Stimulated activated CD4-positive, alpha-beta T cell treated with anti-CD3 and anti-CD28 coated beads, Interleukin-12 subunit alpha, Interleukin-12 subunit beta, amount 100 ng/mL, for 24 hours (primary cell): ENCODE measurements at places on chromosomes 3 and 15.
A peak's percentile ranks its signal among the peaks of the same experiment; 100 is the strongest.

- no peak for DNase-seq
These were observed 68.6 kb downstream of the ITGB5 start for GRCh38 chr3:124818398-124819091.

DNA sequence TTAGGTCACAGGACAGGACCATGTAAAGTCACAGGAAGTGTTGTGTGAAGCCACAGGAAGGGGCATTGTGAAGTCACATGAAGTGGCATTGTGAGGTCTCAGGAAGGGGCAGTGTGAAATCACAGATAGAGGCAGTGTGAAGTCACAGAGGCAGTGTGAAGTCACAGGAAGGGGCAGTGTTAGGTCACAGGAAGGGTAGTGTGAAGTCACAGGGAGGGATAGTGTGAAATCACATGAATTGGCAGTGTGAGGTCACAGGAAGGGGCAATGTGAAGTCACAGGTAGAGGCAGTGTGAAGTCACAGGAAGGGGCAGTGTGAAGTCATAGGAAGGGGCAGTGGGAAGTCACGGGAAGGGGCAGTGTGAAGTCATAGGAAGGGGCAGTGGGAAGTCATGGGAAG, 37.9 kb downstream of the GASK1A start:
- DNase-seq, result no peak

GRCh38 chr3:170149016-170149415, 32.5 kb downstream of the PHC3 start:
- no peak for DNase-seq

GRCh38 chr3:27252646-27253045, 116.5 kb downstream of the NEK10 start:
- DNase-seq, result no peak

DNA sequence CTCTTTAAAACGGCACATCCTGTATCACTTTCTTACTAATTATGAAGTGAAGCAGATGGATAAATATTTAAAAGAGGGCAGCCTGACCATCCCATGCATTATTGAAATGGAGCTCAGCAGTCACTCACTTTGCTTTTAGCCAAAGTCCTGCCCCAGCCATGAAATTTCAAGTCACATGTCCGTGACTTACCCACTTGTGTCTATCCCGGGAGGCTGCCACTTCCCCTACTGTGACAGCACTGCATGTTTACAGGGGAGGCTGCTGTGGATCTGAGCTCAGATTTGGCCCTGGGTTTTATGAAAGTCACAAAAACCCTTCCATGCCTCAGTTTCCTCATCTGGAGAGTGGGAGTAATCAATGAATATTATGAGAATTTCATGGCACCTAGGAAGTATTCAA, 17.9 kb upstream of the LRRK1 start:
- no peak for DNase-seq

GRCh38 chr3:62562596-62562995, 189.2 kb upstream of the FEZF2 start:
- DNase-seq, result no peak

DNA sequence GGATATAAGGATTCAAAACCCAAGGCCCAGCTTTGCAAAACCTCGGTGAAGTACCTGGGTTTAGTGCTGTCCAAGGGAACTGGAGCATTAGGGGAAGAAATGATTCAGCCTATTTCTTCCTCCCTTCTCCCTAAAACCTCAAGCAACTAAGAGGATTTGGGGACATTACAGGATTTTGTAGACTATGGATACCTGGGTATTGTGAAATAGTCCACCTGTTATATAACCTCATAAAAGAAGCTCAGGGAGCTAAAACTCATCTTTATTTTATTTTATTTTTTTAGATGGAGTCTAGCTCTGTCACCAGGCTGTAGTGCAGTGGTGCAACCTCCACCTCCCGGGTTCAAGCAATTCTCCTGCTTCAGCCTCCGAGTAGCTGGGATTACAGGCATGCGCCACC, 8.7 kb upstream of the SMCO1 start:
- DNase-seq, result no peak

- no peak for DNase-seq
These were observed 15.3 kb upstream of the BHLHE40 start for GRCh38 chr3:4963669-4964570.

GRCh38 chr15:80568876-80569605, 126.1 kb upstream of the ABHD17C start:
- DNase-seq, result no peak

DNA sequence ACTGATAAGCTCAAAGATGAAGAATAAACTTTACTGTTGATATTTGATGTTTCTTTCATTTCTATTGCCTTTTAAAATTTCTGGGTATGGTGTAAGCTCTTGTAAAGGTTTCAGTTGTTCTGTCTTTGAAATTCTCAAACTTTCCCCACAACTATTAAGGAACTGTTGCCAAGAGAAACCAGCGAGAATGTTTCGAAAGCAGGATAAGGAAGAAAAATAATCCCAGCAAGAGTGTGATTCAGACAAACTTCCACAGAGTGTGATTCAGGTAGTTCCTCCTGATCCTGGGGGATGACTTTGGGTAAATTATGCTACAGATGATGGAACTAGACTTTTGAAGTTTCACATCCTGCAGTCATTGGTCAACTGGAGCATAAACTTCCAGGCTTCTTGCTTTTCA, 632.0 kb downstream of the NSUN3 start:
- no peak for DNase-seq

GRCh38 chr3:123290107-123290930, 88.6 kb downstream of the SEC22A start:
- DNase-seq, result no peak

DNA sequence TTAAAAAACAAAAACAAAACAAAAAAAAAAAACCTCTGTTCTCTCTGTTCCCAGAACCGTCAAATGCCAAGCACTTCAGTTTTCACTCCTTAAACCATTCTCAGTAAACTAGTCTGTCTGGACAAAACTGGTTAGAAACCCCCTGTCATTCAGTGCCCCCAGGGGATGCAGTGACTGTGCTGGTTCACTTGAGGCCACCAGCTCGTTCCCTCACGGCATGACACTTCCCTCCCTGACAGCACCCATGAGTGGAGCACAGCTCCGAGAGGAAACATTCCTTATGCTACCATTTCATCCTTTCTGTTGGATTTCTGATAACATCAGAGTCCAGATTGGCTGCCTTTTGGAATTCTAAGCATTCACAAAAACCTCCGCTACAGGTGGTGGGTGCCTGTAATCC, 244.0 kb upstream of the TPM1 start:
- no peak for DNase-seq

DNA sequence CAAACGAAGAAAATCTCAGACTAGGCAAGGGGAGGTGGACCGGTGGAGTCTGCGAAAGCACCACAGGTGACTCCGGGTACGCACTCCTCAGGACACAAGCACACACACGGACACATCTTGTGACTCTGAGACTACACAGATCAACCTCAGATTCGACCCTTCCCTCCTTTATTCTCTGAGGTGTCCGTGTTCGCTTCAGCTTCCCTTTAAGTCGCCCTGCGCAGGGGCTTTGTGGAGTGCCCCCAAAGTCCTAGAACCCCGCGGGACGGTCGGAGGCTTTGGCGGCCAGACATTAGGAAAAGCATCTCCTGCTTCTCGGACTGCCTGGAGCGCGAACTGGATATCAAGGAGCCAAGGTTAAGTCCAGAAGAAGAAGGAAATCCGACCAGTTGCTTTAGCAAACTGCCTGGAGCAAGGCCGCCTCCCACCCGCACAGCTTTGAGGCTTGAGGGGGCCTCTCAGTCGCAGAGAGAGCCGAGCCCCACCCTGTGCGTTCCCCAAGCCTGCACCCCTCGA, 730 bp downstream of the DGKG start:
- no peak for DNase-seq

- no peak for DNase-seq
These were observed 1.2 kb downstream of the ROBO2 start for GRCh38 chr3:77040926-77041722.

- no peak for DNase-seq
These were observed 132.5 kb downstream of the SOX2 start for GRCh38 chr3:181844211-181844610.

- DNase-seq, result no peak
These were observed 86.0 kb upstream of the VGLL3 start for GRCh38 chr3:87076946-87077345.

GRCh38 chr3:151918253-151919029, 45.0 kb downstream of the SUCNR1 start:
- no peak for DNase-seq

GRCh38 chr3:138433892-138434275, 532 bp upstream of the ESYT3 start:
- no peak for DNase-seq

- no peak for DNase-seq
These were observed 52.6 kb downstream of the POMGNT2 start for GRCh38 chr3:43053291-43053690.

- peak; percentile 8 for DNase-seq
These were observed 41.8 kb downstream of the IFT122 start for GRCh38 chr3:129481766-129482332.

- no peak for DNase-seq
These were observed 26.4 kb downstream of the GNB5 start for GRCh38 chr15:52164631-52165265.

GRCh38 chr15:48940508-48940907, 23.2 kb downstream of the SHC4 start:
- no peak for DNase-seq

GRCh38 chr3:46378426-46378942, 7.7 kb downstream of the CCR5 start:
- peak; percentile 67 for DNase-seq

DNA sequence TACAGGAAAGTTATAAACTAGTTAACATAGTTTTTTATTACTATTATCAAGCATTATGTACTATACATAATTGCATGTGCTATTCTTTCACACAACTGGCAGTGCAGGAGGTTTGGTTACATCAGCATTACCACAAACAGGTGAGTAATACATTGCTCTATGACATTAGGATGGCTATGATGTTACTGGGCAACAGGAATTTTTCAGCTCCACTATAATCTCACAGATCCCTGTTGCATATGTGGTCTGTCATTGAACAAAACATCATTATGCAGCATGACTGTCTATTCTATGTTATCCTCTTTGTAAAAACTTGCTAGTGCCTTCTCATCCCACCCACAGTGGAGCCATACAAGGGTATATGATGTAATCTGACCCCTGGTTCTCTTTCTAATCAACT, 36.5 kb upstream of the PDZRN3 start:
- no peak for DNase-seq

GRCh38 chr3:129118745-129119144, 2.9 kb downstream of the RAB43 start:
- no peak for DNase-seq

DNA sequence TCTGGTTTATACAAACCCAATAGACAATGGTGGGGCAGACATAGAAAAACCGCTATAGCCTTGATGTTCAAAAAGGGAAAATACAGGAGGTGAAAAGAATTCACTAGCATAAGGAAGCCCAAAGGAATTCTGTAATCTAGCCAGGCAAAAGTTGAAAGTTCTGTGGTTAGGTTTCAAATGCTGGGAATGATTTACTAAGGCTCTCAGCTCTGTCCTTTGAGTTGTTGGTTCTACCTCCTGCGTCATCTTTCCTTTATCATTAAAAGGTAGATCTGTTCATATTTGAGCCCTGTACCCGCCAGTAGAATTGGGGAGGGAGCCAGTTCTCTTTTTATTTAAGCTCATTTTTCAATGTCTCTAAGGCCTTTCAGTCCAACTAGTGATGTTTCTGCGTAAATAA, 866.5 kb downstream of the IGSF11 start:
- no peak for DNase-seq

DNA sequence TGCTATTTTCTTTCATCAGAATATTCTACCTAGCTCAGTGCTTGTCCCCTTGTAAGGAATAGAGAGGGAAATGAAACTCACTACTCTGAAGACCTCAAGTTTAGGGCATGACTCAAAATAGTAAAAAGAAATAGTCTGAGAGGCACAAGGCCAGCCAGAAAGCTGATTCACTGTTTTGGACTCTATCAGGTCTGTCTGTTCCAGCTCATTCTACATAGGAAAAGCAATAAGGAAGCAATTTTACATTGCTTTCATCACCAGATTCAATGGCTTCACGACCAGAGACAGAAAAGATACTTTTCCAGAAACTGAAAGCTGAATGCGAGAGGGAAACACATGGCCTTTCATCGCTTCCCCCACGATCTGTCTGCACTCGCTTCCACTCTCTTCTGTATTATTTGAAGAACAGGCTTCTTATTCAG, 276.0 kb downstream of the GBE1 start:
- DNase-seq, result no peak

- DNase-seq, result no peak
These were observed 108.9 kb downstream of the EDEM1 start for GRCh38 chr3:5296362-5296761.

DNA sequence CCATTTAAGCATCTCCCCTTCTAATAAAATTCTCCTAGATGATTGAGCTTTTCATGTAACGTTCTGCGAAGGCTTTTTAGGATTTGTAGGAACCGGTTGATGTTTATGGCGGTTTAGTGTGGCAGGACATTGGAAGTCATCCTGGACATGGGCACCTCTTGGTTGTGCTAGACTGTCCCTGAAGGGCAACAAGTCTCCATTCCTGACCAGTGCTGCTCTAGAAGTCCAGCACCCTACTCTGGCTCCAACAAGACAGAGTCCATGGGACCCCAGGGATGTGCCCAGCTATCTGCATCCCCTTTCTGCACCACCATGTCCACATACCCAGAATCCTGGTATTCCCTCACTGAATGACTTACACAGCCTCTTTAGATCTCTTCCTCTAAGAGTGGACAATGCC, 46.4 kb downstream of the KCNAB1 start:
- DNase-seq, result no peak

DNA sequence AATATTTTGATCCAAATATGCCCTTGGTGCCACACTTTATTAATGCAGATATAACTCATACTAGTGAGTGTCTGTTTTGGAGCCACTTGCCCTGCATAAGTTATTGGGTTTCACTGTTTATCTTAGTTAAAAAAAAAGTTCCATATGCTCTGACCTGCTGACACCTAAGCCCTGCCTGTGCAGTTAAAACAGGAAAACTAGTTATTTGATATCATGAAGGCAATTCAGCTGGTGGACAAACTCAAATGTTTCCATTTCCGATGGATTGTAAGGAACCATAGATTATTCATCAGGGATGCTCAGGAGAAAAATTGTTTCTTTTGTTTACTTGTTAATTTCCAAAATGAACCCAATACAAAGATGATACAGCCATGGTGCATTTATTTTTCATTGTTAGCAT, 68.3 kb downstream of the NR2F2 start:
- DNase-seq, result no peak

- DNase-seq, result no peak
These were observed 43.9 kb downstream of the PAQR5 start for GRCh38 chr15:69342460-69343076.

DNA sequence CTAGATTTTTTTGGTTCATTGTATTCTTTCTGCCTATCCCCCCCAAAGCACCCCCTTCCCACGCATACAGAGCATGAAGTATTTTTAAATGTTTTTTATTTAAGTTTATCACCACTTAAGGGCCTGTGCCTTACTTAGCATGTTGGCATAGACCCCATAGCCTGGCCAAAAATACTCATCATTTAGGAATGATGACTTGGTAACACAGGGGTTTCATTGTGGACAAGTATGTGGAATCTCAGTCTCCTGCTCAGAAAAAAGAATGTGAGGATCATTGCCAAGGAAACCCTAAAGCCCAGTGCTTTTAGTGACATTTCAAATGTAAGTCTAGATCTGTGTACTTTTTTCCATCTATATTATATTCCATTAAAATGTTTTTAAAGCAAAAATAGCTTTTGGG, 146.3 kb downstream of the ALCAM start:
- DNase-seq, result no peak

GRCh38 chr3:188207941-188208515, 54.1 kb downstream of the LPP start:
- no peak for DNase-seq

- no peak for DNase-seq
These were observed 199.6 kb downstream of the ATP10A start for GRCh38 chr15:25663515-25663914.
